T-cell (primary cell): ENCODE measurements at places on chromosomes 2 and 18.

GRCh38 chr2:58609326-58609725 is 368.2 kb upstream of the FANCL start:
- DNase-seq, result no peak
- H3K27ac ChIP-seq, result no peak overlapping the region
- H3K4me3 ChIP-seq, result no peak overlapping the region
- H3K4me1 ChIP-seq, result no peaks in the 10 kb centered on the region
- no peaks in the 10 kb centered on the region for H3K27me3 ChIP-seq

DNA sequence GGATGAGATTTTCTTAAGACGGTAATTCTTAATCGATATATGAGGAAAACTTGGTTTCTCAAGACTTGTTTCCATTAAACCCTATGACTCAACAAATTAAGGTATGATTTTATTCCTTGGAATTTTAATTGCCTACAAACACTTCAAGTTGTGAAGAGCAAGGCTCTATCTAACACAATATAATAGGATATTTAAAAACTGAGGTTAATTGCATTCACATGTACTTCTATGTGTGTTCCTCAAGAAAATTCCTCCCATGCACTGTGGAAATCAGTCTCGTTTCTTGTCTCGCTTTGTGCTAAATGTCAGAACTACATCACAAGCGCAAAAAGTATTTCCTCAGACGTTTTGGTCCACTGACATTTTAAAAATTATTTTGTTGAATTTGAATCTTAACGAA is 109.6 kb upstream of the UNC80 start:
- no peak overlapping the region for H3K4me3 ChIP-seq
- DNase-seq, result no peak
- no peaks in the 10 kb centered on the region for H3K27me3 ChIP-seq

GRCh38 chr2:177478907-177479306 is 86.3 kb downstream of the AGPS start:
- H3K27me3 ChIP-seq, result no peaks in the 10 kb centered on the region
- no peaks in the 10 kb centered on the region for H3K4me1 ChIP-seq
- peaks cover 13% of the 10 kb centered on the region for H3K36me3 ChIP-seq
- H3K4me3 ChIP-seq, result no peak overlapping the region

DNA sequence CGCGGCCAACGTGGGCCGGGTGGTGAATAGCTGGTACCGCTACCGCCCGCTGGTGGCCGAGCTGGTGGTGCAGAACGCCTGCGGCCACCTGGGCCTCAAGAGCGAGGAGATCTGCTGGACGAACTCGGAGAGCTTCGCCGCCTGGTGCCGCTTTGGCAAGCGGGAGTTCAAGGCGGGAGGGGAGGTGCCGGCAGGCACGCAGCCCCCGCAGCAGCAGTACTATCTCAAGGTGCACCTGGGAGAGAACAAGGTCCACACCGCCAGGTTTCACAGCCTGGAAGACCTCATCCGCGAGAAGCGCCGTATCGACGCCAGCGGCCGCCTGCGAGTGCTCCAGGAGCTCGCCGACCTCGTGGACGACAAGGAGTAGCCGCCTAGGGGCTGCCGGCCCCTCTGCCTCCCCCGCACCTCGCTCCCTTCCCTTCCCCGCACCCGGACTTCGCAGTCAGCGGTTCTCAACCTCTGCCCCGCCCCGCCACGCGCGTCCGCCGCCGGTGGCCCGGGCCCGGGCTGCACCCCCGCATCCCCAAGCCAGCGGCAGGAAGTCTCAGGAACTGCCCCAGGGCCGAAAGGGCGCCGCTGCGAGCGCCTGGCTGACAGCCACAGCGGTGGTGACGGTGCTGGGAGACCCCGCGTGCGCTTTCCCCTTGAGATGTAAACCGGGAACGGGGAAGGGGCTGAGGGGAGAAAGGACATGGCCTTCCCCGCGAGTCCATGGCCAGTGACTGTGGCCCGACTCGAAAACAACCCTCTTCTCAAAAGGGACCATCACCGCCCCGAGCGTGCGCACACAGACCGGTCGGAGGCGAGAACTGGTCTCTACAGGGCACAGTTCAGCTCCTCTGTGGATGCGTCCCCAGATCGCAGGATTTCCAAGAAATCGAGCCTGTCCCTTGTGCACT is 2.2 kb downstream of the LRATD1 start:
- peaks cover 3% of the 10 kb centered on the region for H3K4me1 ChIP-seq
- H3K27ac ChIP-seq, result no peak overlapping the region
- no peaks in the 10 kb centered on the region for H3K36me3 ChIP-seq
- H3K27me3 ChIP-seq, result peaks cover 35% of the 10 kb centered on the region
- H3K4me3 ChIP-seq, result no peak overlapping the region

GRCh38 chr2:212777020-212777491 is 238.5 kb upstream of the ERBB4 start:
- no peaks in the 10 kb centered on the region for H3K36me3 ChIP-seq
- H3K4me1 ChIP-seq, result peaks cover 7% of the 10 kb centered on the region
- no peak overlapping the region for H3K4me3 ChIP-seq
- H3K27ac ChIP-seq, result no peak overlapping the region
- DNase-seq, result no peak
- no peaks in the 10 kb centered on the region for H3K27me3 ChIP-seq

DNA sequence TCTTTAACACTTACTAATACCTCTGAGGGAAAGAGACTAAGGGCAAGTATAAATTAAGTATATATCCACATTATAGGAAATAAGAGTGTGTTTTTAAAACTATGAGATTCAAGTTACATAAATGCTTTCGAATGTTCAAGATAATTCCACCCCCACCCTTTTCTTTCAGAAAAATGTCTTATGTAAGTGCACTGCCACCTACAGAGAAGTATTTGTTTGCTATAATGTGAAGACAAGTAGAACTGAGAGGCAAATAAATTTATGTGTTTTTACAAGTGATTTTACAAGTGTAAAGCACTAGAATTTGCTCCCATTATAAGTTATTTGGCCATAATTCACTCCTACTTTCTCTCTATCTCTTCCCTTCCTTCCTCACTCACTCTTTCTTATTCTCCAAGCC is 99.9 kb upstream of the CRACDL start:
- no peaks in the 10 kb centered on the region for H3K4me1 ChIP-seq
- H3K4me3 ChIP-seq, result no peak overlapping the region
- H3K27ac ChIP-seq, result no peak overlapping the region
- peaks cover 3% of the 10 kb centered on the region for H3K27me3 ChIP-seq
- H3K36me3 ChIP-seq, result no peaks in the 10 kb centered on the region
- no peak for DNase-seq
